Right atrium auricular region (tissue), 2 donors: ENCODE measurements at places on chromosomes 6 and 20.
A peak's percentile ranks its signal among the peaks of the same experiment; 100 is the strongest.

- no peaks in the 10 kb centered on the region for H3K36me3 ChIP-seq
- H3K4me1 ChIP-seq: no peaks in the 10 kb centered on the region
- no peaks in the 10 kb centered on the region for H3K27me3 ChIP-seq
- no peak for DNase-seq
Measured at GRCh38 chr6:43990627-43991619, 136.3 kb downstream of the MRPL14 start.

GRCh38 chr6:71080133-71080532 lies 123.3 kb upstream of the B3GAT2 start:
- no peak overlapping the region for H3K4me3 ChIP-seq
- no peak overlapping the region for H3K27ac ChIP-seq
- no peak for DNase-seq
- no peaks in the 10 kb centered on the region for H3K4me1 ChIP-seq
- H3K27me3 ChIP-seq: no peaks in the 10 kb centered on the region

DNA sequence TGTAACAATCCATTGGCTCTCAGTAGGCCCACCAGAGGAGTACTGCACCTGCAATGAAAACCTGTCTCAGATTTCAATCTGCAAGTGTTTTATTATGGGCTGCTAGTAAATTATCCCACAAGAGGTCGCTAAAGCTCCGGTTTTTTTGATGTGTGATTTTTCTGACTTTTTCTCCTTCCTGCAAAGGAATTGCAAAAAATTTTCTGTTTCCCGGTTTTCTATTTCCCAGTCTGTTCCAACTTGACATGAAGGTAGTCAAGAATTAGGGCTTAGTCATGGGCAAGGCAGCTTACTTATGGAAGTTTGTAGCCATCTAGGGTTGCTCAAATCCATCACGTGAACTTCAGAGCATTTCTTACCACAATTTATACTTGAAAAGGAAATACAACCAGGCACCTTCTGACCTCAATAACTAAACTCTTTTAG lies 38.5 kb upstream of the AHI1 start:
- H3K27ac ChIP-seq: no peak overlapping the region
- DNase-seq: no peak
- H3K4me3 ChIP-seq: no peak overlapping the region
- no peaks in the 10 kb centered on the region for H3K36me3 ChIP-seq
- no peaks in the 10 kb centered on the region for H3K4me1 ChIP-seq

DNA sequence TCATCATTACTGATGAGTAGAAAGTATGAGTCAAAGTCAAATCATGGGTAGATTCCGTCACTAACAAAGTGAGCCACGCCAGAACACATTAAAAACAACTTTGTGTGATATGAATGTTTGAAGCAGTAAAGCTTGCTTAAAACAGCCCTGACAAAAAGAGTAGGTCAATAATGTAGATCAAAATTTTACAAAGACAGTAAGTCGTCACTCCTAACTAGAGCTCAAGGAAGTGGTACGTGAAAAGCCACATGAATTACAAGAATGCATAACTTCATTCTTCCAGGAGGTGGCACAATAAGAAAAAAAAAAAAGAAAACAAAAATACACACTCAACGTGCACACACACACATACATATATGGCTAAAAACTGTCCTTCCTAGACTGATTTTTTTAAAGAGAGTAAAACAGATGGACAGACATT lies 69.9 kb downstream of the HACE1 start:
- no peak overlapping the region for H3K4me3 ChIP-seq
- no peak overlapping the region for H3K27ac ChIP-seq
- no peaks in the 10 kb centered on the region for H3K4me1 ChIP-seq
- H3K27me3 ChIP-seq: no peaks in the 10 kb centered on the region
- no peak for DNase-seq

DNA sequence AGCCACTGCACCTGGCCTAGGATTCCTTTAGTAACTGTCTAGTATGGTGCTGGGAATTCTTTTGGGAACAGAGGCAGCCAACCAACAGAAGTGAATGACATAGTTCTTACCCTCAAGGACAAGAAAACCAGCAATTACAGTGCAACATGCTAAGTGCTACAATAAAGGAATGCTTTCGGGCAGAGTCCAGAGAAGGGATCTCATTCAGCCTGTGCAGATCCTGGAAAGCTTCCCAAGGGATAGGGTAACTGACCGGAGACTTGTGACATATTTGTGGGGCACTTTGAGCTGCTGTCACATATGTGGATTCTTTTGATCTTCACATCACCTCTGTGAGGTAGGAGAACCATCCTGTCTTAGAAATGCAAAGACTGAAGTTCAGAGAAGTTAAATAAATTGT lies 46.8 kb downstream of the C6orf15 start:
- no peaks in the 10 kb centered on the region for H3K4me1 ChIP-seq
- no peaks in the 10 kb centered on the region for H3K27me3 ChIP-seq
- H3K36me3 ChIP-seq: no peaks in the 10 kb centered on the region

GRCh38 chr20:37703035-37703845 lies 9.4 kb downstream of the CTNNBL1 start:
- H3K36me3 ChIP-seq: no peaks in the 10 kb centered on the region
- no peak overlapping the region for H3K27ac ChIP-seq
- no peak for DNase-seq
- H3K4me1 ChIP-seq: no peaks in the 10 kb centered on the region
- no peaks in the 10 kb centered on the region for H3K27me3 ChIP-seq

DNA sequence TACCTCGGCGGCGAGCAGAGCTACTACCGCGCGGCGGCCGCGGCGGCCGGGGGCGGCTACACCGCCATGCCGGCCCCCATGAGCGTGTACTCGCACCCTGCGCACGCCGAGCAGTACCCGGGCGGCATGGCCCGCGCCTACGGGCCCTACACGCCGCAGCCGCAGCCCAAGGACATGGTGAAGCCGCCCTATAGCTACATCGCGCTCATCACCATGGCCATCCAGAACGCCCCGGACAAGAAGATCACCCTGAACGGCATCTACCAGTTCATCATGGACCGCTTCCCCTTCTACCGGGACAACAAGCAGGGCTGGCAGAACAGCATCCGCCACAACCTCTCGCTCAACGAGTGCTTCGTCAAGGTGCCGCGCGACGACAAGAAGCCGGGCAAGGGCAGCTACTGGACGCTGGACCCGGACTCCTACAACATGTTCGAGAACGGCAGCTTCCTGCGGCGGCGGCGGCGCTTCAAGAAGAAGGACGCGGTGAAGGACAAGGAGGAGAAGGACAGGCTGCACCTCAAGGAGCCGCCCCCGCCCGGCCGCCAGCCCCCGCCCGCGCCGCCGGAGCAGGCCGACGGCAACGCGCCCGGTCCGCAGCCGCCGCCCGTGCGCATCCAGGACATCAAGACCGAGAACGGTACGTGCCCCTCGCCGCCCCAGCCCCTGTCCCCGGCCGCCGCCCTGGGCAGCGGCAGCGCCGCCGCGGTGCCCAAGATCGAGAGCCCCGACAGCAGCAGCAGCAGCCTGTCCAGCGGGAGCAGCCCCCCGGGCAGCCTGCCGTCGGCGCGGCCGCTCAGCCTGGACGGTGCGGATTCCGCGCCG lies 994 bp downstream of the FOXC1 start:
- H3K27me3 ChIP-seq: peaks cover 14% of the 10 kb centered on the region
- H3K27ac ChIP-seq: peak overlapping the region; percentile 92
- H3K4me3 ChIP-seq: peak overlapping the region; percentile 67
- DNase-seq: no peak

- DNase-seq: no peak
- no peaks in the 10 kb centered on the region for H3K4me1 ChIP-seq
- H3K36me3 ChIP-seq: peaks cover 17% of the 10 kb centered on the region
- peak overlapping the region; percentile 85 for H3K4me3 ChIP-seq
- H3K27me3 ChIP-seq: no peaks in the 10 kb centered on the region
Measured at GRCh38 chr6:17280138-17280537, 1.0 kb upstream of the RBM24 start.

DNA sequence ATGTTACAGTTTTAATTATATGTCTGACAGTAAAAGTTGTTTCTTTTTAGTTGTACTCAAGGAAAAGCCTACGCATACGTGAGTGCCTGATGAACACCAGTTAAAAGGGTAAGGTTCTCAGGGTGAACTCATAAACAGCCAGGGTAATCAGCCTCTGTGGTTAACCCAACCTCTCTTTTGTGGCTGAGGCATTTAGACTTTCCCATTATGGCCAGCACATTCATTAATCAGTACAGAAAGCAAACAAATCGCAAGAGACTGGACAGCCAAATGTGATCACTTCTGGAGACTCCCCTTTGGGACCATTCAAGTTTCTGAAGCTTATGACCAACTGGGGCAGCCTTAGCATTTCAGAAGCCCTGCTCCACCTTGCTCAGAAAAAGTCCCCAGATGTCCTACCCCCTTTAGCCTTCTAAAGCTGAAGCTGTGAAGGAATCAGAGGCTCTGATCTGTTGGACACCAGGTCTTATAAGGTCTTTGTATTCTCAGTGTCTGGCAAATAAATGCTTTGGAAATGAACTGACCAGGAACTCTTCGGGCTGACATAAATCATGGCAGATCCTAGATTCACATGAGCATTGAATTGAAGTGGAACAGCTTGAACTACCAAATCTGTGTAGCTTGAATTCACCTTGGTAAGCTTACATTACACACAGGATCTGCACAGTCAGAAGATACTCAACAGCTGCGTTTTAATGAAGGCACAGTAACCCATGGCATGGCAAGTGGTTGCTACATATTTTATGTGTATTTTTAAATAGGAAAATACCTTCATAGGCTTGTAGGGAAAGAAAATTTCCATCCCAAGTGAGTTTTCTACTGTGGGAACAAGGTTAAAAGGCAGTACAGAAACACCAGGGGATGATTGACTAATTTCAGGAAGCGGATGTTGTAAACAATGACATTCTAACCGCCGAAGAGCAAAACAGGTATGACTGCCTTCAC lies 18.7 kb downstream of the IL20RA start:
- H3K4me3 ChIP-seq: no peak overlapping the region
- DNase-seq: no peak
- no peak overlapping the region for H3K27ac ChIP-seq
- no peaks in the 10 kb centered on the region for H3K4me1 ChIP-seq
- no peaks in the 10 kb centered on the region for H3K27me3 ChIP-seq
- H3K36me3 ChIP-seq: no peaks in the 10 kb centered on the region

GRCh38 chr6:140051521-140052512 lies 677.4 kb upstream of the CITED2 start:
- DNase-seq: no peak
- H3K36me3 ChIP-seq: no peaks in the 10 kb centered on the region
- no peaks in the 10 kb centered on the region for H3K27me3 ChIP-seq
- H3K4me1 ChIP-seq: no peaks in the 10 kb centered on the region
- no peak overlapping the region for H3K4me3 ChIP-seq

DNA sequence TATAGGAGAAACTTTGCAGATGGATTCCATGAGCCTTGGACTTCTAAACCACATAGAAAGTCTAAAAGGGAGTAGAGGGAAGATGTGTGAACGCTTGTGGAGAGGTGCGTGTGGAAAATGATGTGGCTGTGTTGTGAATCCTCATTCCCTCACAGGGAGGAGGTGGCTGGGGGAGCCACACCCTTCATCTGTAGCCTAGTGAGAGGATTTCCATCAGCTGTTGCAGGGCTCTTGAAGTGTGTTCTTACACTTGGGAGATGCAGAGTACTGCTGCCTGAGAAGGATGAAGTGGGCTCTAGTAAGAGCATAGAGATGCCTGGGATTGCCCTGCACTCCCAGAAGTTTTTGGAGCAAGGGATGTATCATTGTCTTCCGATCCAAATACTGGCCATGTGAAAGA lies 279.6 kb downstream of the QKI start:
- H3K4me1 ChIP-seq: no peaks in the 10 kb centered on the region
- no peak overlapping the region for H3K4me3 ChIP-seq
- H3K36me3 ChIP-seq: no peaks in the 10 kb centered on the region
- no peaks in the 10 kb centered on the region for H3K27me3 ChIP-seq
- DNase-seq: no peak

GRCh38 chr6:148239801-148240460 lies 102.7 kb upstream of the SASH1 start:
- no peaks in the 10 kb centered on the region for H3K4me1 ChIP-seq
- H3K27ac ChIP-seq: peak overlapping the region; percentile 2
- DNase-seq: no peak
- no peak overlapping the region for H3K4me3 ChIP-seq
- no peaks in the 10 kb centered on the region for H3K36me3 ChIP-seq

DNA sequence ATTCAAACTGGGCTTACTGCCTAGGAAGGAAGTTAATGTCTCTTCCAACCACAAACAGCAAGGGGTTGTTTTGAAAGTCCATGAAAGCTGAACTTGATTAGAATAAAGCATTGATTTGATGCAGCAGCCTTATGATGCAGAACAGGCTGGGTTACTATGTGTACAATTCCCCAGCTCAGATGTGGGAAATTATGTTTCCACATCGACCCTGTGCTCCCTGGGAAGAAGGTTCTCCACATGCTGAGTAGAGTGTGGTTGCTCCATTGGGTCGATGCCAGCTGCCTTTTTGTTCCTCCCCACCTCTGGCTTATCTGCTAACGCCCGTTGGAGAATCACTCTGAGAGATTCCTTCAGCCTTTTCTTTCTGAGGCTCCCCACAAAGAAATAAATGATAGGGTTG lies 1.2 kb downstream of the MAS1L start:
- H3K4me3 ChIP-seq: no peak overlapping the region

DNA sequence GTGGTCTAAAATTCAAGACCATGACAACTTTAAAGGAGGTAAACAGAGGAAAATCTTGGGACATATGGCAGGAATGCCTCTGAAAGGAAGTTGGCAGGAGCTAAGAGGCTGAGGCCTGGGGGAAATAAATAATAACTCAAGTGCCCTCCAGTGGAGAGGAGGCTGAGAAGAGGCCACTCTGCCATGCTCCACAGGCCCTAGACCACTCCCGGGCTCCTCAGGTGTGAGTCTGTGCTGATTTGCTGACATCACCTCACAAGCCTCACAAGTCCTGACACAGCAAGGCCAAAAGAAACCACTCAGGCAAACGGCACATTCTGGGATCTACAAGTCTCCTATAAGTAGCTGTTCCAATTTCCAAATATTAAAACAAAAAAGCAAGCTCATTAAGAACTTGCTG lies 91.0 kb upstream of the RIPOR2 start:
- DNase-seq: no peak
- H3K4me3 ChIP-seq: no peak overlapping the region
- no peaks in the 10 kb centered on the region for H3K27me3 ChIP-seq
- H3K27ac ChIP-seq: no peak overlapping the region
- no peaks in the 10 kb centered on the region for H3K4me1 ChIP-seq
- H3K36me3 ChIP-seq: no peaks in the 10 kb centered on the region

DNA sequence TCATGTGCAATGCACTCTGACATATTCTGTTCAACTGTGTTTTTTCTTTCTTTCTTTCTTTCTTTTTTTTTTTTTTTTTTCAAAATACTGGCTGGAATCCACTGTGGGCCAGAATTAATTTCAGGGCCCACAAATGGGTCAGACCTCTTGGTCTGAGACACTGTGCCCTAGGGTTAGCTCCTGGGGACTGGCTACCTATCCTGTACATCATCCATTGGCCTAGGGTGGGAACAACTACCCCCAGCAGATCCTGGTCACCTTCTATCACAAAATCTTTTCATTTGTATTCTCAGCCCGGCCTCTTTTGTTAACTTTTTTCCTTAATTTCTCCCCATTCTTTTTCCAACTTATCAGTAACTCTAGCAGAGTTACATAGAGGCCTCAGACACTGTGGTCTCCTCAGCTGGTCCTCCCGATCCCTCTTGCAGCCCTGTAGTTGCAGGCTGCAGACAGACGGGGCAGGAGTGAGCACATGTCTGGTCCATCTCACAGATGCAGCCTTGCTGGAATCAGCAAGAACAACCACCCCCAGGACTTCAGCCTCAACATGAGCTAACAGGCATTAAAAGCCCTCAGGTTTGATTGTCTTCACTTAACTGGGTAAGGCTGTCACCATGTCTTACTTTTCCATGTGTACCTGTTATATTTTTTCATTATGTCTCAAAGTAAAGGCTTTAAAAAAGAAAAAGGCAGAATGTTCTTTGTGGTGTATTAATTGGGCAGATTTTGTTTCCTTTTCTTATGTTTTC lies 41.3 kb downstream of the TXLNB start:
- H3K27ac ChIP-seq: peak overlapping the region; percentile 86
- no peak overlapping the region for H3K4me3 ChIP-seq
- peaks cover 18% of the 10 kb centered on the region for H3K36me3 ChIP-seq
